Breast epithelium (tissue), 4 donors: ENCODE measurements at places on chromosomes 2 and 18.

GRCh38 chr18:38940863-38941531 lies 1375.4 kb upstream of the CELF4 start:
- DNase-seq = no peak

DNA sequence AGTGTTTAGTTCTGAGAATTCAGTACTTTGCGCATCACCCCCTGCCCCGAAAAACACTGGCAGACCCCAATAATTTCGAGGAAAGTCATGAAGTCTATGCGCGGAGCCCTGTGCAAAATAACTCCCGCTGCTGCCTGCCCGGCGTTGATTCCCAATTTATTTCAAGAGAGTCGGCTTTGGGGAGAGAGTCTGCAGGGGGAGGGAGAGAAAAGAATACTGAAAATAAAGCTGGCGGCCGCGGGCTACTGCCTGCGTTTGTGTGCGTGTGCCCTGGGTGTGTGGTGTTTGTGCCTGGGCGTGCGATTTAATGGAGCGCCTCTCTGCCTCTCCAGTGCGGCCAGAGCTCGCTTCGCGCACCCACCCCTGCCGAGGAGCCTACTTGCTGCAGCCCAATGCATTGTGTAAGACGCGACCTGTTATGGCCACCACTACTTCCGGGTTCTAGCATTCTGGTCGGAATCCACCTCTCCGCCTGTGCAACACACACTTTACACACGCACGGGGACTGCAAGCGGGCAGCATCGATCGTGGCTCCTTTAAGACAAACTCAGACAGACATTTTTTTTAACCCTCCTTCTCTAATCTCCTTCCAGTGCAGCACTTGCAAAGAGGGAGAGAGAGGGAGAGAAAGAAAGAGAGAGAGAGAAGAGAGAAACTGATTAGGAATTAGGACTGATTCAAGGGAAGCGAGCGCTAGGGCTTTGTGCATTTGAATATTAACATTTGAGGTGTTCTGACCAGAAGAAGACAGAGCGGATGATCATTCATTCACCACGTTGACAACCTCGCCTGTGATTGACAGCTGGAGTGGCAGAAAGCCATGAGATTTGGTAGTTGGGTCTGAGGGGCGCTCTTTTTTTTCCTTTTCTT lies at the start of gene MEIS1:
Gene MEIS1 (plus strand): TSS at position 447 of the 870 bp plus-strand sequence. CDS start 732 bp downstream, outside the sequence.
- peak; percentile 89 for DNase-seq

DNA sequence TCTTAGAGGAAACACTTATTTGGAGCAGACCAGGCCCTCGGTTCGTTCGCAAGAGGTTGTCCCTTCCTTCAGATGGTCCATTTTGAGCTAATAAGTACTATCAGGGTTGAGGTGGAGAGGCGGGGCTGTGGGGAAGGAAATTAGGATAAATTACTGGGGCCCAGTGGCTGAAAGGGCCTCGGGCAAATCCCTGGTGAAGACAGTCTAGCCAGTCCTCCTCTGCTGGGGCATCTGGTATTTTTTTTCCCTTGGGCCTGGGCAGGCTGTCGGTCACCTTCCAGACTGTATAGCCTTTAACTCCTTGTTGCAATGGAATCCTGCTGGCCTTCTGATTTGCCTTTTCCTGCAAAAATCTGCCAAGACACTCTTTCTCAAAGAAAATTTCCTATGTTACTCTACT lies 1.7 kb upstream of the MYO3B start:
- DNase-seq = no peak

- DNase-seq = no peak
Measured at GRCh38 chr18:8455661-8456614, 153.3 kb upstream of the RAB12 start.

- DNase-seq = no peak
Measured at GRCh38 chr2:201796478-201796865, 9.9 kb upstream of the CDK15 start.

DNA sequence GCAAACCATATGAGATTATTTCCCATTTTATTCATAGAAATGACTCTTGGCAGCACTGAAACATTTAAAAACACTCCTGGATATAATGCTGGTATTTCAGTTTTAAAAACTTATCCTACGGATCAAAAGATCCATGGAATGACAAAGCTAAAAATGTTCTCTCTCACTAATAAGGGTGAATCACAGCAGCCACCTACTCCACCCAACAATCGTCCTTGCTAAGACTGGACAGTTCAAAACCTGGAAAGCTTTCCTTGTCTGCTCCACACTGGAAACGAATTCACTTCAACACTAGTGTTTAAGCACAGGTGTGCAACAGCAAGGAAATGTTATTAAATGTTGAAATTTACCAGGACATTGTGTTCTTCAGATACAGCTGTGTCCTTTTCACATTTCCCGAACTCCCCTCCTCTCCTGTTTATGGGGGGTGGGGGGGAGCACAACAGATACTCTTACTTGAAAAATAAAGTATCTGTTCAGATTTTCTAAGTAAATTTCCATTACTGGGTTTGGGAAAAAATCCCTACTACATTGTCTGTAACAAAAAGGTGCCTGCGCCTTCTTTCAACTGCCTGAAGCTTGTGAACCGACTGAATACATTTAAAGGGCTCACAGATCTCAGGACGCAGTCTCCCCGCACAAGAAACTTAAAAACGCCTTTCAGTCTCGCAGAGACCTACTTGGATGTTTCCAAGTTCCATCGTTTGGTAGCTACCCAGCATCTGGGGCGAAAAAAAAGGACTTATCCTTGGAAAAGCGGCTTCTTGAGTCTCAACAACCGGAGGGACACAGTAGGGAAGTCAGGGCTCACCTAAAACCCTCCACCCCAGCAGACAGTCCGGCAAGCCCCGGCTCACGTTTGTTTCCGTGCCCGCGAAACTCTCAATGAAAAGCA lies 1.3 kb downstream of the YWHAQ start:
- no peak for DNase-seq

DNA sequence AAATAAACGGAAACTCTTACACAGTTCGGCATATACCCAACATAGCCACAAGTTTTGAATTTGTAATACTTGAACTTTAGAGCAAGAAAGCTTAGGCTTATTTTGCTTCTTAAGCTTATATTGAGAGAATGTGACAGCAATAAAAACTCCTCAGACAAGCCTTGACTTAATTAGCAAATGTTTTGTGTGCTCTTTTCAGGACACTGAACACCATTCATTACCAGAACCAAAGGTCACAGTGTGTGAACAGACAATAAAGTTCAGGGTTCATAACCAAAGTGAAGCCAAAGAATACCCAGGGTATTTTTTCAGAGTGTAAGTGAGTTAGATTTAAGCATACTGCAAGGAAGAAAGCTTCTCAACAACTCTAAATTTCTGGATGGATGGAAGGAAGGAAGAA lies 605.8 kb downstream of the METTL4 start:
- DNase-seq = no peak

- DNase-seq = no peak
Measured at GRCh38 chr2:235148201-235149170, 196.7 kb downstream of the SH3BP4 start.

DNA sequence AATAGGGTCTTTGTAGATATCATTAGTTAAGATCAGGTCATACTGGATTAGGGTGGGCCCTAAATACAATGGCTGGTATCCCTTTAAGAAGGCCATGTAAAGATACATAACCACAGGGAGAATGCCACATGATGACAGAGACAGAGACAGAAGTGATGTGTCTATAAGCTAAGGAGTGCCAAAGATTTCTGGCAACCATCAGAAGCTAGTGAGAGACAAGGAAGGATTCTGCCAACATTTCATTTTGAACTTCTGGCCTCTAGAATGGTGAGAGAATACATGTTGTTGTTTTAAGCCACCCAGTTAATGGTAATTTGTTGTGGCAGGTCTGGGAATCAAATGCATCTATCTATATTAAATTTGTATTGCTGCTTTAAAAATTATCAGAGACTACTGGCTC lies 185.5 kb upstream of the CYRIA start:
- DNase-seq = no peak

GRCh38 chr2:195407783-195408182 lies 249.2 kb upstream of the SLC39A10 start:
- DNase-seq = no peak

GRCh38 chr2:102668171-102668570 lies 48.8 kb downstream of the SLC9A2 start:
- no peak for DNase-seq

DNA sequence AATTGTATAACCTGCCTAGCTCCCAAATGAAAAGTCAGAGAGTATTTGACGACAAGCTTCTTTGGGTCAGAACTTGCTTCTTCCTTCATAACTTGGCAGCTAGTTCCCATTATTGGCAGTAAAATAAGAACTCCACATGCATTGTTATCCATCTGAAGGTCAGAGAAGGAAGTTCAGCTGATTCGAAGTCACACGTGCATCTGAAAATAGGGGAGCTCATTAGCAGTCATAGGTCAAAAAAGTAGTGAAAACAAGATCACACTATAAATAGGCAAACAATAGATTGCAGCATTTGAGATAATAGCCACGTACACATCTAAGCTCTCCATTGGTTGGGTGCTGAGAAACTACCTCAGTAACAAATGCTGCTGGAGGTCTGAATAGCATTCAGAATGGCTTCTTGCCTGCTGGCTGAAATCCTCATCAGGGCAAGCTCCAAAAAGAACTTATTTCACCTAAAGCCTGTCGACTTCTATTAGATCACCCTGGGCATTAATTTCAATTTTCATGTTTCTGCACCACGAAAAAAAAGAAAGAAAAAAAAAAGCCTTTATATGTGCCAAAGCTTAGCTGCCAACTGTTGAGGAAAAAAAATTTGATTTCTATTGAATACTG lies 1492.9 kb upstream of the CELF4 start:
- DNase-seq = no peak

DNA sequence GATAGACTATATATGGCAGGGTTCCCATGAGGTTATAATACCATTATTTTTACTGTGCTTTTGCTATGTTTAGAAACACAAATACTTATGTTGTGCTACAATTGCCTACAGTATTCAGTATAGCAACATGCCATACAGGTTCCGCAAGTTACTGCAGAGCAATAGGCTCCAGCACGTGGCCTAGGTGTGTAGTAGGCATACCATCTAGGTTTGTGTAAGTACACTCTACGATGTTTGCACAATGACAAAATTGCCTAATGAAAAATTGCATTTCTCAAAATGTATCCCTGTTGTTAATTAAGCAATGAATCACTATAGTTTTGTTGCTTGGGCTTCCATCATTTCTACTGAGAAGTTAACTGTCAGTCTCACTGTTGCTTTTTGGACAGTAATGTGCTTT lies 9.8 kb downstream of the CD302 start:
- no peak for DNase-seq

DNA sequence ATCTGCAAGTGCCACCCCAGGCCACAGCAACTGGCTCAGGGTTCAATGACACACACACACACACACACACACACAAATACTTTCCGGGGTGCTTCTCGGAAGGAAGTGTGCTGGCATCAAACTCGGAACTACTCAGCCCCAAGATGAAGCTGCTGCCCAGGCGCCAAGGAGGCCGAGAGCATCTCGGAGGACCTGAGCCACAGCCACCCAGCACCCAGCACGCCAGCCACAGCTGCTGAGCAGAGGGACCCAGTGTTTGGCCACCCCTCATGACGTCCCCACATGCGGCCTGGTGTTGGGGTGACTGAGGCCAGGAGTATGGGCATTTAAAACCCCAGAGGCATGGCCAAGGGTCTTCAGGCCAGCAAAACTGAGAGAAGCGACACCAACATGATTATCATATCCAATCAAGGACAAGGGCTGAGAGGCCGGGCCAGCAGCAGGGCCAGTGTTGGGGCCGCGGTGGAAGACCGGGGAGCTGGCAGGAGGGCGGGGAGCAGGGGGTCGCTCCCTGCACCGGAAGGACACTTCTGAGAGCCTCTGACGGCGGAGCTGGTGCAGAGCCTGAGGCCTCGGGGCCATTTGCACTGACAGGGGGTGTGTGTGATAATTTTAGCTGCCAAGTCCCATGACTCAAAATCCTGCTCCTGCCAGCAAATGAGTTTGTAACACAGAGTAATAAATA lies 61.8 kb downstream of the BIN1 start:
- DNase-seq = no peak

DNA sequence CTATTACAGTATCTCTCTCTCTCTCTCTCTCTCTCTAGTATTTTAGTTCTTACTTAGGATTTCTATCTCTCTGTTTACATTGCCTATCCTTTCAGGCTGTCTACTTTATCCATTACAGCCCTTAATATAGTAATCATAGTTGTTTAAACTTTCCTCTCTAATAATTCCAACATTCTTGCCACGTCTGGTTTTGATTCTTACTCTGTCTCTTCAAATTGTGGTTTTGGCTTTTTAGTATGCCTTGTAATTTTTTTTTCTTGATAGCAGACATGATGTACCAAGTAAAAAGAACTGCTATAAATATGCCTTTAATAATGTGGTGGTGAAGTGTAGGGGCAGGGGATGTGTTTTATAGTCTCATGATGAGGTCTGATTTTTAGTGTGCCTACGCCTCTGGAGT lies 1809.5 kb upstream of the CELF4 start:
- no peak for DNase-seq

GRCh38 chr18:66958309-66958708 lies 354.4 kb upstream of the CDH19 start:
- DNase-seq = no peak

- DNase-seq = no peak
Measured at GRCh38 chr2:190891889-190892288, 11.3 kb downstream of the GLS start.

DNA sequence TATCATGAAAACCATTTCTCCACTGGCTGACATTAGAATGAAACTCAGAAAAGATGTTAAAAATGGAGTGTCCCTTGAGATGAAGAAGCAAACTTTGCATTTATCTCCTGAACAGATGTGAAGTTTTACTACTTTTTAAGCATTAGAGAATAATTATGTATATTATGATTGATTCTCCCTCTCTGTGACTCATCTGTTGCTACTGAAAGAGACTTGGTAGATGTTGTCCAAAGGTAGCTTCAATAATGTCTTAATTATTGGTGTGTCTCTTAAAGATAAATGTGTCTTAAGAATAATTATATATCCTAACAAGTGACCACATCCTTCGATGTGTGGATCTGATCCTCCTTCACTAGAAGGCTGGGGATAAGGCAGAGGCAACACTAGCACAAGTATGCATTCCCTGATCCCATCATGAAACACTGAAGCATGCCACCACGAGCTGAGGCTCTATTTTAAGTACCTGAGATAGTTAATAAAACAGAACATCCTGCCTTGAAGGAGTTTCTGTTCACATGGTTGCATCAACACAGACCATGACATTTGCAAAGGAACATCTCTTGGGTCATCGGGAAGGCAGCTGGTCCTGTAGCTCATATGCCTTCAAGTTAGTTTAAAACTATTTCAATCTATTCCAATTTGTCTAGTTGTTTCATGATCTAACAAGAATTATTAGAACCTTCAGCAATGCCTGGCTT lies 15.5 kb downstream of the RND3 start:
- no peak for DNase-seq

GRCh38 chr2:10536569-10537133 lies 88.5 kb upstream of the ODC1 start:
- no peak for DNase-seq

DNA sequence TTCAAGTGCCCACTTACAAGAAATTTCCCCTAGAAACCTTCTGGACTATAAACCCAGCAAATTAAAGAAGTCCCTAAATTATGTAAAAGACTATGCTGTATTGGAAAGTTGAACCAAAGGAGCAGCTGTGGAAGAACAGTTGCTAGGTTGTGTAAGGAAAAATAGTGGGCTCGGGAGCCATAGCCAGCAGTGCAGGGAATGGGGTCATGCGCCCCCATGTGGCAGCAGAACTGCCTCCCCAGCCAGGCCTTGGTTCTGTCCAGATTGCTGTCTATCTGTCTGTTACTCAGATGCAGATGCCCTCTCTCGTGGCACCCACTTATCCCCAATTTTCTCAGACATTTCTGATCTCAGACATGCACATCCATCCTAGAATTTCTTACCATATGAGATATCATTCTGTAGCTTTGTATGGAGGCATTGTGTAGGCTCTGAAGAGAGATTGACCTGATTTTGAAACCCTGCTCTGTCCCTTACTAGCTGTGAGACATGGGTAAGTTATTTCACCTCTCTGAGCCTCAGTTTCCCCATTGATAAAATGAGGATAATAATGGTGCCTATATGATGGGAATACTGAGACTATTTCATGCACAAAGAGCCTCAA lies 258.3 kb downstream of the SS18 start:
- DNase-seq = no peak
